ENCODE measurements at places on chromosomes 1 and 21. TPM values are rescaled to one million over a fixed set of nuclear protein-coding genes. Genes with fewer than 3 reads are reported as not detected.

DNA sequence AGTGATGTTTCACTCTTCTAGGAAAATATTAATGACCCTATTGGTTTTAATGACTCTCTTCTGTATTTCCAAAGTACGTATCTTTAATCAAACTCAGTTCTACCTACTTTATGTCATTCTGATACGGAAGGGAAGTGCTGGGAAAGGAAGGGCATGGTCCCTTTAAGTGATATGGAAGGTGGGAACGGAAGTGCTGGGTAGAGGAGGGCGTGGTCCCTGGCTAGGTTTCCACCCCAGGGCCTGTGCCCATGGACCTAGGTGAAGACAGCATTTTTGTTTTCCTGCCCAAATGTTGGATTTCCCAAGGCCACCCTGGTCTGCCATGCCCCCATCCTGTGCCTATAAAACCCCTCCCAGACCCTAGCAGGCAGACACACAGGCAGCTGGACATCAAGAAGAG is 24.0 kb downstream of the RGS4 start:
- DNase-seq, result no peak

Gene LCE2B
- not detected for polyA plus RNA-seq

DNA sequence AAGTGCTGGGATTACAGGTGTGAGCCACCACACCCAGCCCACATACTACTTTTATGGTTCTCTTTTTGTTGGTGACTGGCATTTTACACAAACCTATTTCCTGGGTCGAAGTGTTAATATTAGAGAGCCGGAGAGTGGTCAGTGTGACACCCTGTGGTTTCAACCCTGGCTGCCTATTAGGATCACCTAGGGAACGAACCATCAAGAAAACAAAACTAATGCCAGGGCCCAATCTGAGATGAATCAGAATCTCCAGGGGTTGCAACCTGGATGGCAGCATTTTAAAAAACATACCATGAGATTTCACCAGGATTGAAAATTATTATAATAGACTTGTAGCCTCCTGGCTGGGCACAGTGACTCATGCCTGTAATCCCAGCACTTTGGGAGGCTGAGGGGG is 6.1 kb downstream of the MRPS21 start:
- DNase-seq, result no peak

DNA sequence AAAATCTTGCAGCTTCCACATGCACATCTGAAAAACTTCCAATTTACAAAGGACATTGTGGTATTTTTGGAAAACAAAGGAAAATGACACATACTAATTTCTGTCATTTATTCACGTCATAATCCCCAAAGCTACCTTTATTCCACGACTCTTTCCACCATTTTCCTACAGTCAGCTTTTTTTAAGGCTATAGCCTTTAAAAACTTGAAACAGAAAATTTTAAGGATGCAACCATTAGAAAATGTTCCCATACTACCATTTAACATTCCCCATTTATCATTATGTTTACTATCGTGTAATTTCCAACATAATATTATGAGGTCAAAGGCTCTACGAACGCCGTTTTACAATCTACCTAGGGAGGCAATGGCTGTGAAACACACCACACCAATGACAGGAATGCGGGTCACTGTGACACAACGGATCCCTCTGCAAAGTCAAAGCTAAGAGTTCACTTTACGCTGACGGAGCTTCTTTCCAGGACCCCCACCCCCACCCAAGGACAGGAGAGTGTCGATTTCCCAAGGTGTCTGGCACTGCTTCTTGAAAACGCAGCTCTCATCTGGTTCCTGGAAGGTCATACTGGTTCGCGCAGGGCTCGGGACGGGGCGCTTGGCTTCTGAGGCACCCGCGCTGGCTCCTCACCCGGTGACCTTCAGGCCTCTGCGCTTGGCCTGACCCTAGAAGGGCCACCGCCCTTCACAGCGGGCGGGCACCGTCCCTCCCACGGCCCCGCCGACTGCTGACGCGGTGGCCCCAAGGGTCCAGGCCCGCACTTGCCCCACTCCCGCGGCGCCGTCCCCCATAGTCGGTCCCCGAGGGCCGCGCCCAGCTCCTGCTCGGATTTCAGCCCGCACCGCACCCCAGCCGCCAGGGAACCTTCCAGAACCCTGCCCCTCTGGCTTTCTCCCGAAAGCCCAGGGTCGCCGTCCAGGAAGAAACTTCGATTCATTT is 50.5 kb upstream of the ATF3 start:
- no peak for DNase-seq

GRCh38 chr1:24961334-24961733 is 31.3 kb upstream of the RUNX3 start:
- no peak for DNase-seq

GRCh38 chr1:220378571-220379302 is 106.5 kb upstream of the RAB3GAP2 start:
- no peak for DNase-seq

Gene CELA3A
- polyA plus RNA-seq, result not detected

DNA sequence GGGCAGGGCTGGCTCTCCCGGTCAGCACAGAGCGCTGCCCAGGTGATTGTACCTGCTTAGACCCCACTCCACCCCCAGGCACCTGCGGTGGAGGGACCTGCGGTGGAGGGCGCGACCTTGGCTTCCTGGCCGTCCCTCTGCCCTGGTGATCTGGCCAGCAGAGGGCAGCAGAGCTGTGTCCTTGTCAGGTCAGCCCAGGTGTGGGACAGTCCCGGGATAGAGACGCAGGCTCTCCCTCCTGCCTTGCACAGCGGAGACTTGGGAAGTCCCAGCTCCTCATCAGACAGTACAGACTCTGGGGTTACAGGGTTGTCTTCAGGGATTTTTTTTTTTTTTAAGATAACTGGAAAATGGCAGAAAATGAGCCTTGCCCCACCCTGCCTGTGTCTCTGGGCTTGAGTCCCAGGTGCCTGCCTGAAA is 10.0 kb downstream of the SLX9 start:
- DNase-seq, result no peak

- DNase-seq, result no peak
Measured at GRCh38 chr1:230149751-230150584, 82.9 kb downstream of the GALNT2 start.

Gene CLDN17
- not detected for polyA plus RNA-seq

Gene KRTAP26-1
- polyA plus RNA-seq, result not detected

Gene ACTA1
- polyA plus RNA-seq, result 1.3 TPM

DNA sequence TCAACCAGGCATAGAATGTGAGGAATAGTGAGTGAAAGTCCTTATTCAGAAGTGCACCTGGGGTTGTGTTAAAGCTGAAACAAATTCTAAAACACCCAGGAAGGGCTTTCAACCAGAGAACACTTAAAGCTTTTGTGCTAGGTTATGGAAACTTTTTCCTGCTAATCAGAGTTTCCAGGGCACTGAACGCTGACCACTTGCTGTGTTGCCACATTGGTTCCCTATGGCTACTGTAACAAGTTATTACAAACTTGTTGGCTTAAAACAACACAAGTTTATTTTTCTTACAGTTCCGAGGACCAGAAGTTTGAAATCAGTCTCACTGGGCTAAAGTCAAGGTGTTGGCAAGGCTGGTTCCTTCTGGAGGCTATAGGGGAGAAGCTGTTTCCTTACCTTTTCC is 300.6 kb downstream of the HHAT start:
- no peak for DNase-seq

GRCh38 chr21:16312321-16312720 is 582.5 kb downstream of the USP25 start:
- DNase-seq, result no peak

Measured in right renal cortex interstitium (tissue), 3 donors.